ENCODE measurements at places on chromosomes 16 and 17. TPM values are rescaled to one million over a fixed set of nuclear protein-coding genes. Genes with fewer than 3 reads are reported as not detected.

DNA sequence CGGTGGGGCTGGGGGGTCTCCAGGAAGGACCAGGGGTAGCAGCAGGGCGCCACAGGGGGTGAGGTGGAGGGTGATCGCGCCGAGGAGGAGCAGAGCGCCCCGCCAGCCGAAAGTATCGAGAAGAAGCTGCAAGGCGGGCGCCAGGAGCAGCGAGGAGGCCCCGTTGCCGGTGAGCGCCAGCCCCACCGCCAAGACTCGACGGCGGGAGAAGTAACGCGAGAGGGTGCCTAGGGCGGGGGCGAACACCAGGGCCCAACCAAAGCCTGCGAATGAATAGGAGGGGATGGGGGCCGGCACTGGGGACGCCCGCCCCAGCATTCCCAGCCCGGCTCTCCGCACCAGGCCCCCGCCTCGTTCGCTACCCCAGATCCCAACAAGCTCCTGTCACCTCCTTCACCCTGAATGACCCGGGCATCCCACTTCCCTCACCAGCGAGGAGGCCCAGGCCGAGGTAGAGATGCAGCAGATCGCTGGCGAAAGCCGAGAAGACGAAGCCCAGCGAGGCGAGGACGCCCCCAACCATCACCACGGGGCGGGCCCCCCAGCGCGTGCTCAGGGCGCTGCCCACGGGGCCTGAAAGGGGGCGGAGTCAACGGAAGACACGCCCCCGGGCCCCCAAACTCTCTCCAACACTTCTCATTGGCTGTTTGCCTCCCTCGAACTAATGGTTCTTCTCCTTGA, 1.3 kb downstream of the SLC16A11 start:
- DNase-seq = no peak

DNA sequence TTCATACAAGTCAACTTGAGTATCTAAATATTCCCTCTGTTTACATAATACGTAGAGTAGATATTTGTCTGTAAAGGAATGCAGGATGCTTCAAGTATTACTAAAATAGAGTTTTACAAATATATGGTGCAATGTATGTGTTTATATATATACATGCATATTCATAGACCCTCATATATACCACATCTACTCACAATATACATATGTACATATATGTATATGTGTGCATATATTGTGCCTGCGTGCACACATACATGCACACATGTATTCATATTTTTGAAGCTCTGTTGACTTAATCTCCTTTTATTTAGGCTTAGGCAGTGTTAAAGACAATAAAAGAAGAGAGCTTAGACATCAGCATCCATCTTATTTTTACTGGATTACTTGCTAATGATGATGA, 616.6 kb upstream of the GOT2 start:
- no peak for DNase-seq

DNA sequence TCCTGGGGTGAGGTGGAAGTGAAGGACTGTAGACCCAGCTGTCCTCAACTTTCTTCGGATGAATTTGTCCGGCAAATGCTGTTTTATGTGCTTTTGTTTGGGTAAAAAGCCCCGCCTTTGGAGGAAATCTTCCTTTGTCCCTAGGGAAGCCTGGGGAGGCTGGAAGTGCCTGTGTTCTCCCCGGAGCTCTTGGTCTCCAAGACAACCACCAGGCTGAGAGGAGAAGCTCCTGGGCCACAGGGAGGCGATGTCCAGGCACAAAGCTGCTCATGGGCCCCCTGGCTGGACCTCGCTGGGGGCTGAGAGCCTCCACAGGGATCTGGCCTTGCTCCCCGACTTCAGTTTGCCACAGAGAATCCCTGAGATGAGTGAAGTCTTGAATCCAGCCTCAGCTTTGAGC, 293.1 kb upstream of the N4BP1 start:
- no peak for DNase-seq

WNT9B gene
- 0.12 TPM for polyA plus RNA-seq

DNA sequence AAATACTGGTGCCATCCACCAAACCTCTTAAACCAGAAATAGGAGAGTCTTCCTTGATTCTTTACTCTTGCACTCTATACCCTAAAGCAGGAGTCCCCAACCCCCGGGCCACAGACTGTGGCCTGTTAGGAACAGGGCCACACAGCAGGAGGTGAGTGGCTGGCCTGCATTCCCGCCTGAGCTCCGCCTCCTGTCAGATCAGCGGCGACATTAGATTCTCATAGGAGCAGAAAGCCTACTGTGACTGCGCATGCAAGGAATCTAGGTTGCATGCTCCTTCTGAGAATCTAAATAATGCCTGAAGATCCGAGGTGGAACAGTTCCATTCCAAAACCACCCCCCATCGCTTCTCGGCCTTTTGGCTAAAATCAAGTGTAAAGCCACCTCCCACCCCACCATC, 30.3 kb upstream of the SRCIN1 start:
- no peak for DNase-seq

GRCh38 chr17:67105213-67105612, 60.9 kb downstream of the CACNG1 start:
- no peak for DNase-seq

All from keratinocyte (primary cell).